ENCODE measurements at places on chromosomes 4 and X. TPM values are rescaled to one million over a fixed set of nuclear protein-coding genes. Genes with fewer than 3 reads are reported as not detected.
A peak's percentile ranks its signal among the peaks of the same experiment; 100 is the strongest.

DNA sequence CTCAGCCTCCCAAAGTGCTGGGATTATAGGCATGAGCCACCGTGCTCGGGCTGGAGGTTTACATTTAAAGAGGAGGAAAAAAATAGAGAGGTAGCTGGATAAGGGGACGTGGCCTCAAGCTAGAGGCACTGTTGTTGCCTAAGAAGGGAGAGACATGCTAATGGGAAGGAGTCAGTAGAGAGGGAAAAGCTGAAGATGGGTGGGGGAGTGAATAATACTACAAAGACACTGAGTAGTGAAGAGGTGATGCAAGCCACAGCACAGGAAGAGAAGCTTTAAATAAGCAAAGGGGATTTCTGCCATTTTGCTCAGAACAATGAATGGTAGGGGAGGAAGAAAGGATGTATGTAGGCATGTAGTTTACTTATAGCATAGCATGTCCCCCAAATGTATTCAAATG lies 11.5 kb upstream of the AP1S2 start:
- no peak for DNase-seq

- DNase-seq, result no peak
These were observed 8.8 kb downstream of the PPP2R2C start for GRCh38 chr4:6463311-6464289.

DNA sequence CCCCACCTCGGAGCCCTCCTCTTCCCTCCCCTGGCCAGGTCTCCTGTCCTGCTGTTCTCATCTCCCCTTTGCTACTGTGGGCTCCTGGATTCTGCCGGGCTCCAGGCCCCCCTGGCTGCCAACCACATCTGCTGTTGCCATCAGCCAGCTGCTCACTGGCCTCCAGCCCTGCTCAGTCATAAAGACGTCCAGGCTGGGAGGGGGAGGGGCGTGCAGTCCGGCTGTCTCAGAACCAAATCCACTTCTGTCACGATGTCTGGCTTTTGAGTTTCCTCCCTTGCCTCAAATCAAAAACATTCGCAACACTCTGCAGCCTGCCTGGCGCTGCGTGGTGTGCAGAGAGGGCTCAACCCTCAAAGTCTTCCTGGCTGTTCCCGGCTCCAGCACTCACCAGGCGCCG lies 7.1 kb downstream of the RASL11B start:
- peak; percentile 68 for DNase-seq

- no peak for DNase-seq
These were observed 106.5 kb upstream of the FAM9A start for GRCh38 chrX:8907688-8908087.

Gene FGB
- total RNA-seq, result 1,901 TPM

DNA sequence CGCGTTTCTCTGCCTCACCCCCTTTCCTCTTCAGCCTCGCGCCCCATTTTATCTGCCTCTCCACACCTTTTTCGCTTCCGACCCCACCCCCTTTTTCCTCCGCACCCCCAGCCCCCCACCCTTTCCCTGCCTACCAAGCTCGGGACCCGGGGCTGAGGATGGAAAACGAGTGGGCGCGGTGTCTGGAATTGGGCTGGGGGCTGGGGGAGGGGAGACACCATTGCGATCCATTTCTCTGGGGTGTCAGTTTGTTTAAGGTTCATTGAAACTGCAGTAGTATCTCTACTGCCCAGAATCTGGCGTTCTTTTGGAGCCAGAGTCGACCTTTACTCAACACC lies 707 bp downstream of the SLC9A6 start:
- no peak for DNase-seq

DNA sequence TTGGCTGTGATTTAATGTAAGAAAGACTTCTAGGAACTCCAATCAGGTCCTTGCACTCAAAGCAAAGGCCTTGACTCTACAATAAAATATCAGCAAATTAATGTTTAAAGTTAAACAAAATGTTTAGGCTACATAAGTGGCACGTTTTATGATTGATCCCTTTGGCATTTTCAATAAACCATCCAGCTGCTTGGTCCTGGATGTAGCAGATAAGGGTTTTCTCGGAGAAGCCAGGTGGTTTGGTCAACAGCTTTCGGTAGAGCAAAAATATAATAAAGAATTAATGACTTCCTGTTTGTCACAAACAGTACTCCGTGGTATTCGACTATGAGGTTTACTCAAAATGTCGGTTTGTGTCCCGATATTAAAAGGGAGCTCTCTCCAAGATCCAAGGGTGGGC lies 95.8 kb downstream of the GEMIN8 start:
- no peak for DNase-seq

- DNase-seq, result no peak
These were observed 27.8 kb upstream of the BMP2K start for GRCh38 chr4:78748381-78748780.

DNA sequence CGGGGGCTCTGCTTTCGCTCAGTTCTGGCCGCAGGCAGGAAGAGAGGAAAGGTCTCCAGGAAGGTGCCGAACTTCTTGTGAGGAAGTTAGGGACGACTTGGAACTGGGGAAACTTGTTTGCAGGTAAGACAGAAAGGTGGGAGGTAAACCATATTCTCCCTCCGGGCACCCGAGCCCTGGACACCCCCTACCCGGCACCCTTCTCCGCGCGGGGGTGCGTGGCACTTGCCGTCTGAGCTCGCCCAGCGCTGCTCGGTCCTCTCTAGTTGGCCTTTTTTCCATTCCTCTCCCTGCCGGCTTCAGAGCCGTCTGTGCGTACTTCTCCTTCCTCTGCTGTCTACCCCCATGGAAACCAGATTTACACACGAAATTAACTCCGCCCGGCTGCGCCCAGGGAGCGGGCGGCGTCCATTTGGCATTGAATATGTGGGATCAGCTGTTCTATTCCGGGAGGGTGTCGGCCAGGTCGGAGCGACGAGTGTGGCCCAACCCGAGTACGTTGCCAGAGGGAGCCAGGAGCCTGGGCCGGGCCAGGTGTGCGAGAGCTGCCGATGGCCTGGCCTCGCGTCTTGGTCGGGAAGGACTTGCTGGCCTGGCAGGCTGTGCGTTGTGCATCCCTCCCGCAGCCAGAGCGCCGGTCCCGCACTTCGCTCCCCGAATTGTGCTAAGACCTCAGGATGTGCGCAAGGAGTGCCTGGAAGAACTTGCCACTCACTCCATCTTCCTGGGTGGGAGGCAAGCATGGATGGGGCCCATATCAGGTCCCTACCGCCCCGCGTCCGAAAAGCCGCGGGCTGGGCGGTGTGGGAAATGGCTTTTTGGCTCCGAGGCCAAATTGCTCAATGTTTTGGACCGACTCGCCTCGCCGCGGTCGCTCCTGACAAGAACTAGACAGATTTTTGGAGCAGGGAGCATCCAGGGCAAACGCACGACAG lies 1.7 kb downstream of the PDGFRA start:
- DNase-seq, result peak; percentile 23

DNA sequence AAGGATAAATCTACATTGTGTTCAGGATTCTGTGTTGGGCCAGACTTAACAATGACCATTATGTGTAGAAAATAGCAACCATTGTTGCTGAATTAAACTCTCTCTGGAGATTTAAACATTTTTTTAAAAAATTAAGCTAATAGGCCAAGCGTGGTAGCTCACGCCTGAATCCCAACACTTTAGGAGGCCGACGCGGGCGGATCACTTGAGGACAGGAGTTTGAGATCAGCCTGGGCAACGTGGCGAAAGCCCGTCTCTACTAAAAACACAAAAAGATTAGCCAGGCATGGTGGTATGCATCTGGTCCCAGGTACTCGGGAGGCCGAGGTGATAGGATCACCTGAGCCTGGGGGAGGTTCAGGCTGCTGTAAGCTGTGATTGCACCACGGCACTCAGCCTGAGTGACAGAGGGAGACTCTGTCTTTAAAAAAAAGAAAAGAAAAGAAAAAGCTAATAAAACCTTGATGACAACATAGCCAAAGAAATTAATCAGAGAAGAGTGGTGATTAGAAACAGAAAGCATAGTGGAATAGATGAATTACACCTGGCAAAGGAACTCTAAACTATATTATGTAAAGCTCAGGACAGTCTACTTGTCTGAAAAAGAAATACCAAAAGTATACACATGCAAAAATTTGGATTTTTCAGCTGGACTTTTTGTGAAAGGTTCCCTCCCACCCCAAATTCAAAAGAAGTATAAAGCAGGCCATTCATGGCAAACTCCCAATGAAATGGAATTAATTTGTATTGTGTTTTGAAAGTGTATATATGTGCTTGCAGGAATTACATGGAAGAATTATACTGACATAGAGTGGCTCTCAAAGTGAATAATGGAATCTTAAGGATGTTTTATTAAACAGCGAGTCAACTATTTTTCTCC lies 21.9 kb downstream of the PLS3 start:
- DNase-seq, result peak; percentile 56

Gene RGN
- 105 TPM for total RNA-seq

GRCh38 chr4:137819964-137820383 lies 287.7 kb upstream of the PCDH18 start:
- DNase-seq, result peak; percentile 71

GRCh38 chr4:91601401-91601800 lies 702.4 kb upstream of the GRID2 start:
- no peak for DNase-seq

- no peak for DNase-seq
These were observed 75.9 kb upstream of the RPL34 start for GRCh38 chr4:108544481-108544880.

Gene EDA
- total RNA-seq, result 19.1 TPM

DNA sequence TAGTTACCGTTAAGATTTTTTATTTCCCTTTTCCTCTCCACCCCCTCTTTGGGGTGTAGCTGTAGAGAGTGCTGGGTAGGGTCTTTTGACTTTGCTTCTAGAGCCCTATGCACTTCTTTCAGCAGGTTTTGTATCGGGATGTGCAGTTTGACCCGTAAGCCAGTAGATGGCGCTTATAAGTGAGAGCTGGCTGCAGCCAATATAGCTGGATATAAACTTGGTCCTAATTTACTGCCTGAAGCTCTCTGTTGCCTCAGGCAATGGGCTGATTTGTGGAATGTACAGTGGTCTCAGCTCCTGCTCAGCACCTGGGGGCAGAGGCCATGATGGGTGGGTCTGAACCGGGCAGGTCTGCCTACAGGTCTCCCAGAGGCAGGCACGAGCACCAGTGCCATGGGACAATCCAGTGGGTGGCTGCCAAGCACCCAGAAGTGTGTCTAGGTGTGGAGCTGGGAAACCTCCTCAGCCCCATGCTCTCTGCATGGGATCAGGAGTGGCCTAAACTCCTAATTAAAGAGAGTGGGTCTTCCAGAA lies 146.5 kb downstream of the SPANXN1 start:
- DNase-seq, result no peak

Gene SLITRK2
- total RNA-seq, result 0.04 TPM

- no peak for DNase-seq
These were observed 38.6 kb upstream of the HMX1 start for GRCh38 chr4:8910100-8910821.

Gene REELD1
- not detected for total RNA-seq

DNA sequence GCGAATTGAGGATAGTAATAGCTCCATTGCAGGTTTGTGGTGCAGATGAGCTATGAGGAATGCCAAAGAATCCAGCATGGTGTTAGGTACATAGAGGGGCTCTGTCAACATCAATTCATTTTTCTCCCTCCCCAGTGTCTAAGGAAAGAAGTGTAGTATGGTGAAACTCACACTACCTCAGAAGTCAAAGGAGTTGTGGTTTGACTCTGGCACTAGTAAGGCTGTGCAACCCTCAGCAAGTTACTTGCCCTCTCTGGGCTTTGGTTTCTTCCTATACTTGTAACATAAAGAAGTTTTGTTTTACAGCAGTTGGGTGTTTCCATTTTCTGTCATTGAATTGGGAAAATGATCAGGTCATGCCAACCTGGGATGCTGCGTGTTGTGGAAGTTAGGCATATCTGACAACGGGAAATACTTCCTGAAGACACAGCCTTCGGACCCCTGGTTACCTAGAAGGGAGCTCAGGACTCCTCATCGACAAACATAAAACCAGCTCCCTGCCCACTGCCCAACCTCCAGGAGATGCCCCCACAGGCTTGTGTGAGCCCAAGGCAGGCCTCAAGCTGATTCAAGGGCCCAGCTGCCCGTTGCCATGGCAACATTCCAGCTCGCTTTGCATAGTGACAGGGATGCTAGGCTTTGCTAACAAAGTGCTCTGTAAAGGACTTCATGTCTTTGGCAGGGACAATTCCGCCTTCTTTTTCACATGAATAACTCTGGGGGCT lies 71.4 kb downstream of the RTL5 start:
- DNase-seq, result no peak

- DNase-seq, result peak; percentile 80
These were observed 1.3 kb downstream of the PCDH7 start for GRCh38 chr4:30721185-30722091.

GRCh38 chr4:26887143-26887542 lies 26.5 kb downstream of the STIM2 start:
- DNase-seq, result no peak

- DNase-seq, result no peak
These were observed 7.0 kb downstream of the PKD2 start for GRCh38 chr4:88014386-88014905.

Gene FAM133A
- 1.2 TPM for total RNA-seq

Gene TSPAN5
- total RNA-seq, result 22.4 TPM

Gene TSPAN7
- 12.3 TPM for total RNA-seq

DNA sequence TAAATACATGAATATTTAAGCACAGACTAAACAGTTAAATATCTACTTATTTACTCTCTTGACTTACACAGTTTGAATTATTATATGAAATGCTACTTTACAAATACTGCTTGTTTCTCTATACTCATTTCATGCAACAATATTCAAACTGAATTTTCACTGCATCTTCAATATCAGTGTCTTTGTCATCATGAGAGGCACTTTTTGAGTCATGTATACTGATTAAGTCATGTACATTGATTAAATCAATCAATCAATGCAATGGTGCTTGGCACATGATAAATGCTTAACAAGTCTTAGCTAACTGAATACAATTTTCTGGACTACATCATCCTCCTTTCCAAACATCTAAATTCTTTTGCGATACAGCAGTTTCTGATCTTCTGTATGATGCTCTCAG lies 67.1 kb downstream of the CHM start:
- no peak for DNase-seq

DNA sequence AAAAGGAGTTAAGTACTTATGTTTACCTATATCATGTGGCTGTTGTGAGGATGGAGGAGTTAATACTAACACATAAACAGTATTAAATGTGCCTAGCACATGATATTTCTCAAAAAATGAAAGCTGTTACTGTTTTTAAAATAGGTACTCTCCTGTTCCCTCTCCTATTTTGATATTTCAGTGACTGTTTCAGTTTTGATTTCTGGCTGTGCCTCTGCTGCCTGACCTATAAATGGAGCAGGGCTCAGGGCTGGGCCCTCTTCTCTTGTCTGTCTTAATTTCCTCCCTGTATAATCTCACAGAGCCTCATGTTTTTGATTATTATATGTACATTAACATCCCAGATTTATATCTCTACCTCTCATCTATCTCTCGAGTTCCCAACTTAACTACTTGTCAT lies 93.3 kb downstream of the UGT8 start:
- no peak for DNase-seq

- no peak for DNase-seq
These were observed 446 bp upstream of the FAM50A start for GRCh38 chrX:154443479-154443910.

Gene MAGEB10
- total RNA-seq, result not detected

- no peak for DNase-seq
These were observed 69.6 kb upstream of the APOOL start for GRCh38 chrX:84933956-84934556.

DNA sequence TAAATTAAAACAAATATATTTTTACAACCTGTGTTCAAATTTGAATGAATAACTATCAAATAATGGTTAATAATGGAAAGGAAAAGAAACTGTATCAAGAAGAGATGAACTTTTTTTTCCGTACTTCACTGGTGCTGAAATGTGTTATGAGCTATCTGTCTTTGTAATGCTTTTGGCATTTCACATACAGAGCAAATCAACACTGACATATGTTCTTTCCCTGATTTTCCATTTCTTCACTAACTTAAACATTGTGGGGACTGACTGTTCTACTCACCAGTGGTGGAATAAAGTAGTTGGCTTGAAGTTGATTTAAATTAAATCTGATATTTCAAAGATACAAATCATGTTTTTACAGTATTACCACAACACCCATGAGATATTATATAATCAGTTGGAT lies 304.0 kb upstream of the BMP3 start:
- no peak for DNase-seq
